ENCODE measurements at places on chromosomes 7 and 10.

GRCh38 chr10:88409236-88409635 lies 173.9 kb downstream of the RNLS start:
- H3K36me3 ChIP-seq: no peaks in the 10 kb centered on the region
- no peak overlapping the region for H3K27ac ChIP-seq
- no peaks in the 10 kb centered on the region for H3K27me3 ChIP-seq
- H3K4me1 ChIP-seq: peaks cover 20% of the 10 kb centered on the region
- DNase-seq: peak; percentile 31
- H3K4me3 ChIP-seq: no peak overlapping the region

- H3K36me3 ChIP-seq: no peaks in the 10 kb centered on the region
- H3K27me3 ChIP-seq: no peaks in the 10 kb centered on the region
- H3K4me1 ChIP-seq: no peaks in the 10 kb centered on the region
- H3K4me3 ChIP-seq: no peak overlapping the region
Measured at GRCh38 chr7:106377847-106378361, 93.1 kb upstream of the NAMPT start.

GRCh38 chr10:9342885-9343570 lies 1288.5 kb downstream of the GATA3 start:
- no peak overlapping the region for H3K27ac ChIP-seq
- H3K4me1 ChIP-seq: no peaks in the 10 kb centered on the region
- H3K36me3 ChIP-seq: no peaks in the 10 kb centered on the region
- no peaks in the 10 kb centered on the region for H3K27me3 ChIP-seq
- no peak overlapping the region for H3K4me3 ChIP-seq
- no peak for DNase-seq

- no peak overlapping the region for H3K27ac ChIP-seq
- no peaks in the 10 kb centered on the region for H3K27me3 ChIP-seq
- DNase-seq: peak; percentile 8
- H3K4me3 ChIP-seq: no peak overlapping the region
- H3K4me1 ChIP-seq: peaks cover 17% of the 10 kb centered on the region
- no peaks in the 10 kb centered on the region for H3K36me3 ChIP-seq
Measured at GRCh38 chr7:117132321-117133120, 179.2 kb downstream of the ST7 start.

Measured in CD14-positive monocyte (primary cell).